ENCODE measurements at places on chromosomes 3 and 15.

GRCh38 chr15:72445426-72445825 is 28.7 kb upstream of the ARIH1 start:
- no peak for DNase-seq

GRCh38 chr3:114878114-114878839 is 268.8 kb downstream of the ZBTB20 start:
- DNase-seq, result no peak

GRCh38 chr15:40470423-40471104 is at the start of gene CHST14:
Gene CHST14, plus strand, starts transcription at chr15:40470984. Its CDS starts 230 bp downstream, at chr15:40471214.
- no peak for DNase-seq

DNA sequence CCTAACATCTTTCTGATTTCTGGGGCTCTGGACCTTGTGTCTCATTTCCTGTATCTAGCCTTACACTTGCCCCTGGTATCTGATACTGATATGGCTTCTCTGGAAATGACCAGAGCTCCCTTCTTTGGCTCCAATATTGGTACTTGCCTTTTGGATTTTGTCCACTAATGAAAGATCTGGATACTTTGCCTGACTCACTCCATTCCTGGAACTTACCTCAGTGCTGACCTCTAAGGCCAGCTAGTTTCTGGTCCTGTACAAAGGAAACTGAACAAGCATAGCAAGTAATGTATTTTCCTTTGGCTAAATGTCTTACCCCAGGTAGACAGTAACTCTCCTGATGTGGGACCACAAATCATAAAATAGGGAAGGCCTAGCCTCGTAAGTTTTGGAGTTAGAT is 93.8 kb upstream of the SLC4A7 start:
- DNase-seq, result no peak

- no peak for DNase-seq
Measured at GRCh38 chr15:101211897-101212296, 40.0 kb downstream of the CHSY1 start.

DNA sequence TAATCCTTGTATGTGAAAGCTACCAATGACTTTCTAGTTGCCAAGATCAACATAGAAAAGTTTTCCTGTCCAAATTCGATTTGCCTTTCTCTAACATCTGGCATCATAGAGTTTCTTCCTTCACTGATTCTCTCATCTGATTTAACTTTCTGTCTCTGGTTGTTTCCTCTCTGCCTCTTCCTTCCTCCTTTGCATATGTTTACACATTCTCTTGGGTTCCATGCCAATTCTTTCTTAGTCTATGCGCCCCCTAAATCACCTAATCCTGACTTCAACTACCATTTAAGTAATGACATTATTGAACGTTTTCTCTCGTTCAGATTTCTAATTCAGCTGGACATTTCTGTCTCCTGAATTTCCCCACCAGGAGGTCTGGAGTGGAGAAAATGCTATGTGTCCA is 561.9 kb upstream of the TGFBR2 start:
- DNase-seq, result no peak

- no peak for DNase-seq
Measured at GRCh38 chr3:155744626-155745324, at the start of gene PLCH1. Gene PLCH1, minus strand, starts transcription at chr3:155745071. Its CDS starts 40,847 bp downstream, at chr3:155704224.

- DNase-seq, result no peak
Measured at GRCh38 chr3:47536221-47536891, 22.8 kb upstream of the ELP6 start.

- DNase-seq, result no peak
Measured at GRCh38 chr3:97306226-97306625, 458.3 kb upstream of the ARL6 start.

GRCh38 chr3:152511904-152512303 is 243.2 kb downstream of the MBNL1 start:
- no peak for DNase-seq

GRCh38 chr3:161081633-161082032 is 23.5 kb downstream of the B3GALNT1 start:
- no peak for DNase-seq

GRCh38 chr15:70451821-70452653 is 311.3 kb downstream of the UACA start:
- DNase-seq, result peak; percentile 17

- DNase-seq, result no peak
Measured at GRCh38 chr3:172924546-172924945, 174.0 kb downstream of the ECT2 start.

GRCh38 chr15:88918738-88919137 is 5.6 kb upstream of the MFGE8 start:
- DNase-seq, result peak; percentile 46

DNA sequence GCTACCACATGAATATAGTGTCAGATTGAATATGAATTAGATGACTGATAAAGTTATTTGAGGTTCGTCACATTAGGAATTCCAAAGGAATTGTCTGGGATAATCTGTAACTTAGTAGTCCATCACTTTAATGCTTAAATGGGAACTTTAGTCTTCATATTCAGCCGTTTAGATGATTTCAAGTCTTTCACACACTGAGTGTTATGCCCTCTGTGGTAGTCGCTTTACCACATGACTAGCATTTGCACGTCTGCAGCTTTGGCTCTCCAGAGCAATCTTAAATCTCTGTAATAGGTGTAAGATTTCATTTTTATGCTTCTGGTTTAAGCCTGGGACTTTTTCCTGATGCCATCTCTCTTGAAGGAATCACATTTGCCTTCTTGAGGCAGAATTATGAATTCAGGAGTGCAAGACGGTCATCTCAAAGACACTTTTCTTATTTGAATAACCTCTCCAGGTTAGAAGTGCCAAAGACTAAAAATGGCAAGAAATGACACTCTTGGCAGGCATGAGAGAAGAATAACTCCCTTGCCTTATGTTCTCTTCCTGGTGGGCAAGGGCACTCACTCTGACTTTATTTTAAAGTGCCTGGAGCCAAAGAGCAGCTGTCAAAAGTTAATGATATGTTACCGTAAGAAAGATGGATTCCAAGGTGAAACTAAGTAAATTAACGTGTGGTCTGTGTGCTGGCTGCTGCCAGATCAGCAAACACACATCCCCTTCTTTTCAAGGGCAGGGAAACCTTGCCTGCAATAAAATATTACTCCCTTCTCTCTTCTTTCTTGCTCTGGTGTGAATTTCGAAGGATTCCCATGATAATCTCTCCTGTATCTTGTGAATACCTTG is 153.3 kb downstream of the B3GALNT1 start:
- no peak for DNase-seq

- no peak for DNase-seq
Measured at GRCh38 chr15:75182187-75183131, 19.2 kb upstream of the C15orf39 start.

DNA sequence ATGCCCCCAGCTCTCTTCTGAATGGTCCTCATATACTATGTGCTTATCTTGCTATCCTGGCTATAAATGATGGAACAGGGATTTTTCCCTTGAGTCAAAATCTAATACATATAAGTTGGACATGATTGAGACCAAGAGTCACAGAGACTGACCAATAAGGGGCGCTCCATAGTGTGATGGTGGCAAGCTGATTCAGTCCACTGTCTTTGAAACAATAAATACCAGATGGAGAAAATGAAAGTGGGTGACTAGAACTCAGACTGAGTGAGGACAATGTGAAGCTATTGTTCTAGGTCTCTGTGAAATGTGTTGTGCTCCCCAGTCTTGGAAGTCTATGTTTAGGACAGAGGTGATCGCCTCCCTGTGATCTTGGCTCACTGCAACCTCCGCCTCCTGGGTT is 10.6 kb upstream of the FSTL1 start:
- no peak for DNase-seq

- no peak for DNase-seq
Measured at GRCh38 chr3:39347586-39347876, 18.0 kb downstream of the CCR8 start.

- no peak for DNase-seq
Measured at GRCh38 chr3:17372362-17373210, 369.8 kb downstream of the TBC1D5 start.

- no peak for DNase-seq
Measured at GRCh38 chr3:100086401-100086800, 27.9 kb downstream of the FILIP1L start.

GRCh38 chr15:92749216-92749615 is 93.6 kb upstream of the FAM174B start:
- no peak for DNase-seq

DNA sequence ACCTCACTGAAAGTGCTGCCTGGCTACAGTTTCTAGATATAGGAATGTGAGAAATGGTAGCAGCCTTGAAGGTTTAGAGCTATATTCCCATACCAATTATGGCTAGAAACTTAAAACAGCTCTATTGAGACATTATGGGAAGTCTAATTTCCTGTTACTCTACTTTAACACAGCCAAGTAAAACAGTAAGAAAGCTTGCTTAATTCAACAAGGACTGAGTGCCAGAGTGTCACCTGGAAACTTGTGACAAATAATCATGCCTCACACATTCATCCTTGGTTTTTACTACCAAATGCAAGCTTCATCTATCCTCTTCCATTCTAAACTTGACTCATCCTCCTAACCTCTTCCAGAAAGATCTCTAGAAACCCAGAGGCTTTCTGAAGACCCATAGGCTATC is 41.7 kb downstream of the UBE3A start:
- DNase-seq, result no peak

DNA sequence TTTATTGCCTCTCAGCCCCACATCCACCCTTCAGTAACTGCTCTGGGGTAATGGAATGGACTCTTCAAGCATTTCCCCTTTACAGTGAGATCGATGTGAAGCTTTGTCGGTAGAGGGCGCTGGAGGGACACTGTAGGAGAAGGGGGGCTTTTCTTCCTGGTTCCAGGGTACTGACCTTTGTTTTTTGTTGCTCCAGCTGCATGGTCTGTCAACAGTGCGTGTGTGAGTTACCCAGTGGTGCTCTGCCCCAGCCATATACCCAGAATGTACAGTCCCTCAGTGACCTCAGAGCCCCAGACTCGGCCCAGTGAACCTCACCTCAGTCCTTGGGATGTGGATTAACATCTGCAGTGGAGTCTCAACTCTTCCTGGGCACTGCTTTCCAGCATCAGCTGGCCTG is 180.3 kb upstream of the TSC22D2 start:
- DNase-seq, result no peak

GRCh38 chr15:95291898-95292472 is 1038.5 kb upstream of the NR2F2 start:
- DNase-seq, result no peak

GRCh38 chr15:74831813-74832495 is 5.5 kb downstream of the CPLX3 start:
- no peak for DNase-seq

- DNase-seq, result no peak
Measured at GRCh38 chr15:99486371-99487336, 79.1 kb upstream of the MEF2A start.

GRCh38 chr3:183766107-183766506 is 59.3 kb downstream of the MAP6D1 start:
- no peak for DNase-seq

- DNase-seq, result no peak
Measured at GRCh38 chr3:175349168-175349567, 490.0 kb downstream of the NAALADL2 start.

- DNase-seq, result no peak
Measured at GRCh38 chr3:105878061-105878460, 9.2 kb upstream of the CBLB start.

DNA sequence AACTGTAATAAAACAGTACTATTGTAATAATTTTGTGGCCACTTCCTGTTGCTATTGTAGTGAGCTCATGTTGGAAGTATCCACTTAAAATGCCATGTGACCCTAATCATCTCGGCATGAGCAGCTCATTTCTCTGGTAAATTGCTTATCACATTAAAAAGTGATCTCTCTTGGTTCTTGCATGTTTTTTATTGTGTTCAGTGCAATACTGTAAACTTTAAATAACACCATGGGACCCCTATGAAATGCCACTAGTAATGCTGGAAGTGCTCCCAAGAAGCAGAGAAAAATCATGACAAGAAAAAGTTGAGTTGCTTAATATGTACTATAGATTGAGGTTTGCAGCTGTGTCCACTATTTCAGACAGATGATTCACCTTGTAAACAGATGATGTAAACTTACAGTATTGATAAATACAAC is 45.6 kb downstream of the NMD3 start:
- no peak for DNase-seq

GRCh38 chr15:34318277-34319079 is 19.1 kb downstream of the SLC12A6 start:
- peak; percentile 28 for DNase-seq
